GM18507 (cell line): ENCODE measurements at places on chromosomes 12 and 14.

DNA sequence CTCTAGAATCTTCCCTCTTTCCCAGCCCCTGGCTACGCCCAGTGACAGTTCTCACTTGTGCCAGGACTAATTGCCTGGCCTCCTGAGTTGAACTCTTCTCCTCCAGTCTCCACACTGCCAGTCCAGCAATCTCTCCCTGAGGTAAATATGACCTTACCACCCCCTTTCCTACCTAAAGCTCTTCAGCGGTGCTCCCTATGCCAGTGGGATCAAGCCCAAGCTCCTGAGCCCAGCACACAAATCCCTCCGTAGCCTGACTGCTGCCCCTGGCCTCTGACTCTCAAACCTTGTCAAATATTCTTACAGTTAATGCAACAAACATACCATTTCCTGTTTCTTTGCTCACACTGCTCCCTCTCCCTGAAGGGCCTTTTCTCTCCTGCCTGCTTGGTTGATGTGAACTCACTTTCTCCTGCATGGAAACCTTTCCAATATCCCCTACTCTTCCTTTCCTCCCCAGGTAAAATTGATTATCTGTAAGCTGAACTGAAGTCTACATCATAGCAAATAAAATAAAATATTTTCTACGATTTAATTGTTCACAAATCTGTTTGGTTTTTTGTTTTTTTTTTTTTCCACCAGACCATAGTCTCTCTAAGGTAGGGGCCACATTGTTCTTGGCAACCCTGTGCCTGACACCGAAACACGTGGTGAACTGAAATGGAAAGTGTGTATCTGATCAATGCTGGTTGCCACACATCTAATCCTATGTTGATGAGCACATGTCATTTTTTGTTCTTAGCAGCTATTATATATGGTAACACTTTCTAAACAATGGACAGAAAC is 147.5 kb downstream of the SLC38A6 start:
- no peak for DNase-seq

- no peak for DNase-seq
Measured at GRCh38 chr14:94110552-94111181, at the start of gene IFI27. IFI27 (plus strand) TSS chr14:94110736.

DNA sequence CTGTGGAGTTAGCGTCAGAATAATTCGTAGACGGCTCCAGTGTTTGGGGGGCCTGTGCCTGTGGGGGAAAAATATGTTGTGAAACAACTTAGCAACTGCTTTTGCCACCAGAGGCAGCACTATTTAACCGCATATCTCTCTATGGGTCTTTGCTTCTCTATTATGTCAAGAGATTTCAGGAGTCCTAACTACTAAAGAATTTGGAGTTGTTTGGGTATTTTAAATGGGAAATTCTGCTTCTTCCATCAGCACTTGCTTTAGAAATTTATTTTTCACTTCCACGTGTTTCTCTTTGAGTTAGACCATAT is 594 bp upstream of the CLEC14A start:
- DNase-seq = no peak

GRCh38 chr12:108629151-108629550 is 4.5 kb downstream of the SELPLG start:
- DNase-seq = no peak

GRCh38 chr12:64801381-64801780 is 23.1 kb upstream of the TBC1D30 start:
- DNase-seq = no peak

GRCh38 chr14:104852280-104852663 is 12.8 kb upstream of the CEP170B start:
- DNase-seq = no peak

GRCh38 chr12:51823875-51824565 is 24.5 kb downstream of the FIGNL2 start:
- DNase-seq = no peak

- no peak for DNase-seq
Measured at GRCh38 chr14:91080071-91080470, 19.6 kb upstream of the RPS6KA5 start.

DNA sequence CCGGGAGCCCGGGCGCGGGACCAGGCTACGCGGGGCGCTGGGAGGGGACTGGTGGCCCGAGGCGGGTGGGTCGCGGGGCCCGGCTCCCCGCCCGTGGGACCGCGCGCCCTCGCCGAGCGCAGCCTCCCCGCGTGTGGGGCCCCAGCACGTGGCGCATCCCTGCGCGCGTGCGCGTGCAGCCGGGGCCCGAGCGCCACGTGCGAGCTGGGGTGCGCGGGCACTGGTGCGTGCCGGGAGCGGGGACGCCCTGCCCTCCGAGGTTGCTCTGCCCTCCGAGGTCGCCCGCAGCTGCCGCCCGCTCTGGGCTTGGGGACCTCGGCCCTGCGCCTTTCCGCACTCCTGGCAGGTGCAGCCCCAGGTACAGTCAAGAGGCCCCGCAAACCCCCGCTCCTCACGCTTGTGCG is 365 bp upstream of the CCDC88C start:
- no peak for DNase-seq

DNA sequence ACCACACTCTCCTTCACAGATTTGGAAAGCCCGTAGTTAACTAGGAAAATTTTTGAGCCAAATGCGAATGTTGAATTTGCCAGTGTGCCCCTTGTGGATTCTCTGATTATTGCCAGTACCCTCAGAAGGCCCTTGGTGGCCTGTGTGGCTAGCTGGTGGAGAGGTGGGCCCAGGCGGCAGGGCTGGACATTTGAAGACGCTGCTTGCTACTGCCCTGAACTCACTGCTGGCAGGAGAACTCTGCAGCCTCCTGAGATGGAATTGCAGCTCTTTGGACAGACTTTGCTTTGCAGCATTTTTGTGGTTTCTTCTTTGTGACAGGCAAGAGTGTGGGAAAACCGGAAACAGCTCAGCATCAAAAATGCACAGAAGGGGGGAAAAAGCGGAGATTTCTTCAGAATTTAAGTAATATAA is 97.6 kb downstream of the TGFB3 start:
- no peak for DNase-seq

GRCh38 chr12:51368640-51369517 is 22.3 kb downstream of the GALNT6 start:
- peak; percentile 98 for DNase-seq

- DNase-seq = no peak
Measured at GRCh38 chr14:29197557-29197956, 431.0 kb downstream of the FOXG1 start.

GRCh38 chr12:117521867-117522266 is 160.4 kb upstream of the NOS1 start:
- DNase-seq = no peak

GRCh38 chr12:121025442-121026226 is 9.3 kb upstream of the C12orf43 start:
- DNase-seq = no peak

- DNase-seq = no peak
Measured at GRCh38 chr14:69181491-69181890, 9.8 kb upstream of the EXD2 start.

- no peak for DNase-seq
Measured at GRCh38 chr12:33944703-33945437, 77.4 kb upstream of the ALG10 start.

GRCh38 chr12:80504389-80505163 is 60.5 kb downstream of the PTPRQ start:
- no peak for DNase-seq

DNA sequence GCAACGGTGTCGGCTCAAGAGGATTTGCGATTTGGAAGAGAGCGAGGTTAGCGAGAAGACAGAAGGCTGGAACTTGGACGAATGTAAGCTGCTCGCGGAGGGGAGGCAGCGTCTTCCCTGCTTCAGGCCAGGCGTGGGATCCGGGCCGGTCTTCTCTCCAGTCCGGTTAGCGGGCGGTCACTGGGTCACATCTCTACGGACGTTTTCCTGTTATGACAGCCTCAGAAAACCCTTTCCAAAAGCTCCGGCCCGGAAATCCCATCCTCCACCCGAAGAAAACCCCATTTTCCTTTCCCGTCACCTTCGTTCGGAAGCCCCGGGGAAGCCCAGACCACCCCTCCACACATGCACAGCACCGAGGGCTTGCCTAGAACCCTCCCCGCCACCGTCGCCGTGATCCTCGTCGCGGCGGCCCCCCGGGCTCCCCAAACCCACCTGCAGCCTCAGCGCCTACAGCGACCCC is 268 bp downstream of the NDUFB1 start:
- no peak for DNase-seq

DNA sequence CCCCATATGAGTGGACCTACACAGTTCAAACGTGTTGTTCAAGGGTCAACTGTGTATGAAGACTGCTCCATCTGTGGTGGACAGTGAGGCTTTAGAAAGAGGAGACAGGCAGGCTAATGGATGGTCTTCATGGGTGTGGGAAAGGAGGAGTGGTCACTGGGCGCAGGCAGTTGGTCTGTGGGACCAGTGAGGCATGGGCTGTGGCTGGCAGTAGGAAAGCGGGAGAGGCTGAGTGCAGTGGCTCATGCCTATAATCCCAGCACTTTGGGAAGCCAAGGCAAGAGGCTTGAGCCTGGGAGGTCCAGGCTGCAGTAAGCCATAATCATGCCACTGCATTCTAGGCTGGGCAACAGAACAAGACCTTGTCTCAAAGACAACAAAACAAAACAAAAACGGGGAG is 2.0 kb upstream of the NR4A1 start:
- no peak for DNase-seq

DNA sequence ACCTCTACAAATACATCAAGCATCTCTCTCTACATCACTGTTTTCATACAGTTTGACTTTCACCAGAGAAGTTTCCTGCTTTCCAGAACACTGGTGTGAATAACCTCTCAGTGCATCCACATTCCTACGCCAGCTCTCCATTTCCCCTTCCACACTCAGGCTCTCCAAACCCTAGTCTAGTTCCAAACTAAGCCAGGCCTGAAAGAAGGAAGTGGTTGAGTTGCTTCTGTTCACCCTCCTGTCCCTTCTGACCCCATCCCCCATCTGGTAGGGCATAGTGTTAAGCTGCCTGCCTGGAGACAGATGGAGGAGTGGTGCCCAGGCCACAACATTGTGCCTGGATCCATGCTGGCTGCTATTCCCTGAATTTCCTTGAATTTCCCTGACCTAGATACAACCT is 132.4 kb downstream of the GPR65 start:
- DNase-seq = no peak

DNA sequence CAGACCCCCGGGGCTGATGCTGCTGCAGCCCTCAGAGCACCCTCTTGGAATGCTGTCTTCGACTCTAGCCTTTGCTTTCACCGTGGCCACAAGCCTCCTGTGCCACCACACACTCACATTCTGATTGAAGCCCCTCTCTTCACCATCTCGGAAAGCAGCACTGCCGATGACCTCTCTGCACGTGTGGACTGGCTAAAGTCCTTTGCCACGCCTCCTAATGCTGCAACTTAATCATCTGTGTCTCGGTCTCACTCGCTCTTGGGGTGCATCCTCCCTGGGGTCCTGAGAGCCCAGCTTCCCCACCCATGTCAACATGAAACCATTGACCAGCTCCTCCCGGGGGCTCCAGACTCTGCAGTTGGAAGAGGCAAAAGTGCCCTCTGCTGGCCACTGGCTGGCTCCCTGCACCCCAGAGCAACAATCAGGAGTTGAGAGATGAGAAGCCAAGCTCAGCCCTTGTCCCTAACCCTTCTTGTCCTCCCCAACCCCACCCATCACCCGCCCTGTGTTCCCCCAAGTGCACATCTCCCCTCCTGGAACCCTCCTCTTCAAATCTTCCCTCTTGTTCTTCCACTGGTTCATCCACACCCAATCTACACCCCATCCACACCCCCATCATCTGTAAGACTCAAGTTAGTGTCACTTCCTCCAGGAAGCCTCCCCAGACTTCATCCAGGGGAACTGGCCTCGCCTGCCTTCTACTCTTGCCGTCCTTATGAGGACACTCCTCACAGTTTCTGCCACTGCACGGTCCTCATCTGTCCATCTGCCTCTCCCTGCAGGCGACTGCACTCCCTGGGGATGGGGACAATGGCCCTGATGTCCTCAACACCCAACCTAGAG is 23.6 kb upstream of the FAM181A start:
- no peak for DNase-seq

DNA sequence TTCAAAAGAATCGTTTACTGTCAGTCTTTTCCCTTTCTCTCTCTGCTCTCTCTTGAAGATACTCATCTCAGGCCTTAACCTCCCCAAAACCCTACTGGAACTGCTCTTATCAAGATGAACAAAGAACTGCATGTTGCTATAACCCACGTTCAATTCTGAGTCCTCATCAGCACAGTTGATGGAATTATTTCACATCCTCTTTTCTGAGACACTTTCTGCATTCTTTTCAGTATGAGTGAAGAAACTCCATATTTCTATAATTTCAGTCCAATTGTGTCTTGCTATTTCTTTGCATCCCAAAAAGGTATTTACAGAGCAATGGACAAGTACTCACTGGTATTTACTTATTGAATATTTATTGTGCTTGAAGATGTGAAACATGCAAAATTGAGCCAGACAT is 160.1 kb upstream of the CPNE8 start:
- DNase-seq = no peak

- DNase-seq = no peak
Measured at GRCh38 chr14:55604488-55604887, 24.5 kb downstream of the KTN1 start.

- DNase-seq = no peak
Measured at GRCh38 chr14:33669111-33669510, 281.8 kb downstream of the EGLN3 start.

DNA sequence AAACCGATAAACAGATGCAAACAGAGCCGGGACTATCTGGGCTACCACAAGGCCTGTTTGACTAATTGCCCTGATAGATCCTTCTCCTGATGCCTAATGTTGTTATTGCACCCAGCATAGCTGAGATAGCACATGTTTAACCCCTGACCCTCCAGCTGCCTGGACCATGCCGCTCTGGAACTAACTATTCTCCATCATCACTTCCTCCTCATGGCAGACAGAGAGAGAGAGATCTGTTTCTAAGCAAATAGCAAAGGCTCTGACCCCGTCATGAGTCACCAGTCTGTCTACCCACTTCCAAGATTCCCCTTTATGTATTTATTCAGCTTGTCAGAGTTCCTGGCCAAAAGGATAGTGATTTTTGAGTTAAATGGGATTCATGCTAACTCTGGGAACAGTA is 58.2 kb upstream of the FLRT2 start:
- no peak for DNase-seq

GRCh38 chr14:76489667-76490066 is 113.7 kb downstream of the ESRRB start:
- DNase-seq = no peak

DNA sequence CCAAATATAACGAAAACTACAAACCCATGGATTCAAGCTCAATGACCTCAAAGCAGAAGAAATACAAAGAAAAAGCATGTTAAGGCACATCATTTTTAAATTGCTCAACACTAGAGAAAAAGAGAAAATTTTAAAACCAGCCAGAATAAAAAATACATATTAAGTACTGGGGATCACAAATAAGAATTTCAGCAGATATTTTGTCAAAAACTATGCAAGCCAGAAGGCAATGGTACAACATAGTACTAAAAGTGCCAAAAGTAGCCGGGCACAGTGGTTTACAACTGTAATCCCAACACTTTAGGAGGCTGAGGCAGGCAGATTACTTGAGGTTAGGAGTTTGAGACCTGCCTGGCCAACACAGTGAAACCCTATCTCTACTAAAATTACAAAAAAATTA is 10.2 kb downstream of the SGPP1 start:
- DNase-seq = no peak

GRCh38 chr12:47570151-47570550 is 135.7 kb downstream of the RPAP3 start:
- no peak for DNase-seq
